ENCODE measurements at places on chromosomes 1 and 21.

DNA sequence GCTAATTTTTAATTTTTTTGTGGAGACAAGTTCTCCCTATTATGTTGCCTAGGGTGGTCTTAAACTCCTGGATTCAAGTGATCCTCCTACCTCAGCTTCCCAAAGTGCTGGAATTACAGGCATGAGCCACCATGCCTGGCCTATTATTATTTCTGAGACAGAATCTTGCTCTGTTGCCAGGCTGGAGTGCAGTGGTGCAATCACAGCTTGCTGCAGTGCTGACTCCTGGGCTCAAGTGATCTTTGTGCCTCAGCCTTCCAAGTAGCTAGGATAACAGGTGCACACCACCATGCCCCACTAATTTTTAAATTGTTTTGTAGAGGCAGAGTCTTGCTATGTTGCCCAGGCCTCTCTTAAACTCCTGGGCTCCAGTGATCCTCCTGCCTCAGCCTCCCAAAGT lies 196.3 kb downstream of the CAMTA1 start:
- no peak for DNase-seq

GRCh38 chr1:61523229-61523628 lies 201.7 kb downstream of the TM2D1 start:
- DNase-seq = no peak

GRCh38 chr1:20216574-20216973 lies 30.3 kb upstream of the PLA2G2C start:
- no peak for DNase-seq

DNA sequence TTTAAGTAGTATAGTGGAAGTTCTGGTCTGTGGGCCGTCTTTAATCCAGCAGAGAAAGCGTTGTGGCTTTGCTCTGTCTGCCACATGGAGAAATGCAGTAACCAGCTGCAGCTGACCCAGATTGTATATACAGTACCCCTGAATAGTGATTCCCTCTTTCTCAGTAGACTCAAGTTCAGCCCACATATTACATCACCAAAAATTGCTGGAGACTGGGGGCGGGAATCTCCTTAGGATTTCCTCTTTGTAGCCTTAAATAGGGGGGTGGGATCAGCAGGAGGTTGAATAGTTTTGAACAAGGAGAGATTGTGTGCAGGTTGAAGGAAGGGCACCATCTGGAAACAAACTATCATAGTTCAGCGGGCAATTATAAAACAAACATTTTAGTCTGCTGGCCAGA lies at the start of gene ANGPTL1:
Gene ANGPTL1 (minus strand): TSS at position 134 of the 400 bp plus-strand sequence. CDS start 5,301 bp downstream, outside the sequence.
- no peak for DNase-seq

DNA sequence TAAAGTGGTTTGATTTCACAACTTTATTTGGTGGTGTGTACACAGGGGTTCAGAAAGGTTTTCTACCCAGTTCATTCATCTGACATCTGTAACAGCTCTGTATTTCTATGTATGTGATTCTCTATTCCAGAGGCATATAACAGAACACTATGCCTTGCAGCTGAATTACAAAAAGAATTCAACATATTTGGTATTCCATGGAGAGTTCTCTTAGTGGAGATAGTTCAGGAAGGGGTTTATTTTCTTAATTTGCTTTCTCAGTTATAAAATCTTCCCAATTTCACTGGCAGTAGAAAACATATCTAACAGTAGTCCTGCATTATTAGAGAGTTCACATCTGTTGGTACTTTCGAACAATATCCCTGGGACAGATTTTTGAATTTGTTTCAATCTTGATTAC lies 207.9 kb upstream of the LYPLAL1 start:
- DNase-seq = no peak

GRCh38 chr1:164668491-164669400 lies 109.8 kb downstream of the PBX1 start:
- DNase-seq = no peak
